ENCODE measurements at places on chromosomes 2 and 18.

DNA sequence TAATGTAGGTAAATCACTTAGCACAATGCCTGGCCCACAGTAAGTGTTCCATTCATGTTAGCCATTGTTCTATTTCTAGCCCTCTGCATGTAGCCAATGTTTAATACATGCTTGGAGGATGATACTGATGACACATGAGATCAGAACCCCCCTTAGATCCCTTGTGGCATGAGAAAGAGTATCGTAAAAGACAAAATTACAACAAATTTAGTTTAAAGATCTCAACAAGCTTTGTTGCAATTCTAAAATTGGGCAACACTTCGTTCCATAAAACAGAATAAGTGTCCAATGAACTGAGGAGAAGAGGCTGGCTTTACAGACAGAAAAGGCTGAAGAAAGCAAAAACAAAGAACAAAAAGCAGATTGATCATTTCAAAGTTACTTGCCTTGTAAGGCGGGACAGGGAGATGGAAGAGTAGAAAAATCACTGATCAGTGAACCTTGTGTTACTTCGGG, 148.7 kb upstream of the SLC1A4 start:
- DNase-seq, result no peak

- DNase-seq, result no peak
Observed at GRCh38 chr2:127004893-127005600, 101.9 kb downstream of the BIN1 start.

DNA sequence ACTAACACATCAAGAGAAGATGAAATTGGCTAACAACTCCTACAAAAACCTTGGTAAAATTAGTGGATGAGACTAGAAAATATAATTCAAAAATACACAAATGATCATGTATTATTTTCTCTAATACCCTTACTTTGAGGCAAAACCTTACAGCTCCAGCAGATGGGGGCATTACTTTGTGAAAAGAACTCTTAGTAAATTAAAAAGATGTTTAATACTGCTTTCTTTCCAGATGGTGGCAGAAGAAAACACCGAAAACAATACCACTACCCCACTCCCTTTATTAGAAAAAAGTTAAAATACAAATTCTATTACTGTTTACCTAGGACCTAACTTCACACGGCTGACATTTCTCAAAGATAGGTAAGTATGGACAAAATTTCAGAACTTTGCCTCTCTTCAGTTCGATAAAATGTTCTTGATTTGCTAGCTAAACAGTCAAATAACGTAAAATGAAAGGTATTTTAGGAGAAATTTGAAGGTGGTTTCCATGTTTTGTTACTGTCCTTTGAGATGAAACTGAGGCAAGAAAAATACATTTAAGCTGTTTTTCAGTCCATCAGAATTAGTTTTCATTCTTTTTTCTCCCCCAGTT, 30.6 kb downstream of the ORC4 start:
- peak; percentile 9 for DNase-seq

- DNase-seq, result no peak
Observed at GRCh38 chr18:27749194-27749593, 427.7 kb downstream of the CDH2 start.

DNA sequence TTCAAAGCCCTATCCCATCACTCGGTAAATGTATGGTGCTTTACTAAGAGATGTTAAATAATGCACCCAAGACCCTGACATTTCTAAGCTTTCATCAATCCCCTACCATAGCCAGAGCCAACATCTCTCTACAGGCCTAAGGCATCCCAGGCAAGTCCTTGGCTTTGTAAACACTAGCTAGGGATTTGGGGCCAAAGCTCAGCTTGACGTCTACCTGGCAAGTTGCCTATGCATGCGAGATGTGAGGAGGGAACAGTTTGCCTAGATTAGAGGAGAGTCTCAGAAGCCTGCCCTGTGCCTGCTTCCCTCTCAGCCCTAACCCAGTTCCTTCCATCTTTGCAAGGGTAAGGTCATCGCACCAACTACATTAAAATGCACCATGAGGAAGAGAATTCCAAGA, 221.5 kb upstream of the NCKAP5 start:
- DNase-seq, result no peak

DNA sequence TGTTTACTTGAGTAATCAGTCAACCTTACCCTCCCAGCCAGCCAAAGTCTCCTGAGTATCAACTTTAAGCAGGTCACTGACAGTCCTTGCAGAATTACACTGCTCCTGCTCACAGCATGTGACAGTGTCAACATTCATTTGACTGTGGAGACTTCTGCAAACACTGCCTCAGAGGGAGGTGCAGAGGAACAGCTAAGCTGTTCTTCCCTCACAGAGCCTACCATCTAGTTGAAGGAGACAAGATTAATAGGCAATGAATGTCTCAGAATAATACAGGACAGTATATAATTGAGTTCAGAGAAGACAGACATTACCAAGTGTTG, 11.9 kb downstream of the SLC14A2 start:
- peak; percentile 57 for DNase-seq

DNA sequence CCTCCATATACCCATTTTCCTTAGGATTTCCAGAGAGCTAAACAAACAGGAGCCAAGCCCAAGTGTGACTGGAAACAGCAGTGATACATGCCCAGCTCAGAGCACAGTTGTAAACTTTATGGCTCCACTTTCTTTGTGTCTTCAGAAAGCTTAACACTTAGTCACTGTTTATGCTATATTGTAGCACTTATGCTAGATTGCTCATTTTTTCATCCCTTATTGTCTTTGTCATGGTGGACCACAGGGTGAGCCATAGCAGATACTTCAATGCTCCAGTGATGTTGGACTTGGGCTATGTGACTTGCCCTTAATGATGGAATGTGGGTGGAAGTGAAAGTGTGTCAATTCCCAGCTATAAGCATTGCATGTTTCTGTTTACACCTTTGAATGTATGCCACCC, 401.6 kb downstream of the METTL4 start:
- no peak for DNase-seq

DNA sequence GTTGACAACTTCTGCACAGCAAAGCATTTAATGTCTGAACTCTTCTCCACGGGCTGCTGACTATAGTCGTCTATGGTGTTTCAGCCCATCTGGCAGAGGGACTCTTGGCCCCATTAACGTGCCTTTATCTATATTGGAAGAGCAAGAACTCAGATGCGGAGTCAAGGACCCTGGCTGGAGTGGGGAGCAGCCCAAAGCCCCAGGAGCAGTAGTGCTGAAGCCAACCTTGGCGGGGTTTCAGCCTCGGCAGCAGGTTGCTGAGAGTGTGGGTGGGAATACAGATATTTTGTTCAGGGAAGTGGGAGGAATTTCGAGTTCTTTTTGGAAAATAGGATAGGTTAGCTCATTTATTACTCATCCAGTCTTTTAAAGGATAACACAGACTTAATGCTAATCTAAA, 34.2 kb downstream of the TMEM17 start:
- peak; percentile 91 for DNase-seq

GRCh38 chr2:205660521-205661124, 21.7 kb upstream of the NRP2 start:
- no peak for DNase-seq

DNA sequence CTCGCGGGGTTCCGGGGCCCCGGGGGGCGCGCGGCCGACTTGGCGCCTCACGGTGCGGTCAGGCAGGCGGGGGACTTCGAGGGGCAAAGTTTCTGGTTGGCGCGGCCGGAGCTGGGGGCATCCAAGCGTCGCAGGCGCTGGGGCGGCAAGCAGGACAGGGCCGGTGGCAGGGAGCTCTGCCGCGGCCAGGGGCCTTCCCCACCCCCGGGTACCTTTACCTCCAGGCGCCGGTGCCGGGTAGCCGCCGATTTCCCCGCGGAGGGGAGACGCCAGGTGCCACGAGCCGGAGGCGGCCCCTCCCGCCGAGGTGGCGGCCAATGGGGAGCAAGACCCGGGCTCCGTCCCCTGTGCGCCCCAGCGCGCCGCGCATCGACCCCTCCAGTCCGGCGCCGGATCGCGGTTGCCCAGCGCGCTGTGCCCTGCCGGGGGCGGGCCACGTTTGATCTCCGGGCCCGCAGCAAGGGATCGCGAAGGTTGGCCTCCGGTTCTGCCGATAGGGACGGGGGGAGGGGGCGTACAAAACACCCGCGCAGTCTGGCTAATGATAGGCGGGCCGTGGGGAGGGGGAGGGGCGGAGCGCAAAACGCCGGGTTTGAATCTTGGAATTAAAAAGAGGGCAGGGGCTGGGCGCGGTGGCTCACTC, at the start of gene ST8SIA5:
ST8SIA5 (minus strand) TSS at position 495 of the 643 bp plus-strand sequence. CDS start 545 bp downstream, outside the sequence.
- DNase-seq, result peak; percentile 37

- no peak for DNase-seq
Observed at GRCh38 chr2:74566754-74567085, 12.2 kb downstream of the DOK1 start.

DNA sequence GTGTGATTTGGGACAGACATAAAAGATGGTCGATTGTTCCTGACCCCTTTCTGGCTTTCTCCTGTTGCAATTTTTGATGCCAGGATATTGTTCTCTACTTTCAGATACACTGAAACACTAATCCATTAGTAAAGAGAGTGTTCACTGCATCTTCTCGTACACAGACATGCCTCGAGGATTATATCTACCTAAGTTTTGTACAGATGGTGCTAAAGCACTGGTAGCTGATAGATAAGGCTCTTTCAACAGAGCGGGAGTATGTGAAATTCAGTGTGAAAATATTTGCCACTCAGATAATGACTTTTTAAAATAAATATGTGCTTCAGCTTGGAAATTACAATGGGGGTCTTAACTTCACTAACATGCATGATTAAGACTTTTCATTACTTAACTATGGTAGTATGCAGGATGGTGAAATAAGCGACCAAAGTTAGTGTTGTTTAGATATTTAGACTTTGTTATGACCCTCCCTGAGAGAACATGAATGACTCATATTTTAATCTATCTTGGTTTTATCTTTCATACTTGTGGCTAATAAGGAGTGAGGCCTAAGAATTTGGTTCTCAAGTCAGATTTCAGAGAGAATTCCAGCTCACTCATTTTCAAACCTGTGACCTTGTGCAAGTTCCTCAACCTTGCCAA, 474.9 kb downstream of the NRXN1 start:
- no peak for DNase-seq

GRCh38 chr2:5766056-5766455, 73.9 kb downstream of the SOX11 start:
- DNase-seq, result no peak

GRCh38 chr2:86035883-86036668, 69.6 kb downstream of the POLR1A start:
- DNase-seq, result peak; percentile 87

GRCh38 chr18:8627540-8627939, 18.3 kb downstream of the RAB12 start:
- DNase-seq, result no peak

GRCh38 chr2:217890445-217890844, 112.3 kb downstream of the TNS1 start:
- DNase-seq, result no peak

DNA sequence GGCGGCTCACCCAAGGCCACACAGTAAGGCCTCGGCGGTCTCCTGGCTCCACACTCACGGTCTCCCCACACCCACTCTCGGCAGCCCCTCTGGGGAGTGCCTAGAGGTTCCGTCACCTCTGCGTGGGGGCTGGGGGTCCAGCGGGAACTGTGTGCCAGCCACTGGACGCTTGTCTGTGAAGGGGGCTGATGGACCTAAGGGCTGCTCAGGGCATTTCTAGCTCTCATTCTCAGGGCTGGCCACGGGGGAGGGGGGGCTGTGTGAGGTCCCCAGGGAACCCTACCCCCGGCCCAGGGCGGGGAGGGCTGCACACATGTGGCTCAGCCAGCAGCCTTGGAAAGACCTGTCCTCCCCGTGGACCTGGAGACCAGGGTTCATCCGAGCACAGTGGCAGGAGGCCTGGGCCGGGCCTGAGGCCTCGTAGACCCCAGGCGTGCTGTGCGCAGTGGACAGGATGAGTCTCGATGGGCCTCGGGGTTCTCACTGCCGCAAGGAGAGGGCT, 27.1 kb upstream of the ODC1 start:
- no peak for DNase-seq

- no peak for DNase-seq
Observed at GRCh38 chr18:62585274-62586150, 62.7 kb downstream of the ZCCHC2 start.

- peak; percentile 51 for DNase-seq
Observed at GRCh38 chr2:64641599-64641998, 12.1 kb downstream of the SERTAD2 start.

DNA sequence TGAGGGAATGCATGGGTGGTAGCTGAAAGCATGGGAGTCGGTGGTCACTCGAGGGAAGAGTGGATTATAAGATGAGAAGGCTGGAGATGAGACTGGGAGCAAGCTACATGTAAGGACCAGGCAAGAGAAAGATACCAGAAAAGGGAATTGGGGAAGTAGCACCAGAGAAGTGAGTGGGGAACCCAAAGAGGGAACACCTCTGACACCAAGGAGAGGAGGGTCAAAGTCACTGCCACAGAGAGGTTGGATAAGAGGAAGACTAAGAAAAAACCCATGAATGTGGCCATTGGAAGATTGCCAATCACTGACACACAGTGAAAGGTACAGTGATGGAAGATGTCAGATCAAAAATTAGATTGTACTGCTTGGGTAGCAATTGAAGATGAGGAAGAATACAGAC, 473.9 kb downstream of the BCL11A start:
- DNase-seq, result no peak

DNA sequence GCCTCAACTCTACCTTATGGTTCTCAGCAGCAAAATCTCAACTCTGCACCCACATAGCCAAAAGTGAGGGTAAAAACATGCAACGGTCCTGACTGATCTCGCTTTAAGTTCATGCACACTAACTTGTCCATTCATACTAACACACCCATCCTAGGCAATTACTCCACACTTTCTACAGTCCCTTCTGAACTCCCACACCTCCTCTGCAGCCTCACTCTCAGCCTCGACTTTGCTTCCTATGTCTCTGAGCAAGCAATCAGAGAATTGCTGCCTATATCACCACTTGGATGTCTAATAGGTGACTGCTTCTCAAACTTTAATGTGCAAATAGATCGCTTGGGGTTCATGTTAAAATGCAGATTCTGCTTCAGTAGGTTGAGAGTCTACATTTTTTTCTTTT, 7.8 kb upstream of the TMBIM1 start:
- DNase-seq, result no peak

DNA sequence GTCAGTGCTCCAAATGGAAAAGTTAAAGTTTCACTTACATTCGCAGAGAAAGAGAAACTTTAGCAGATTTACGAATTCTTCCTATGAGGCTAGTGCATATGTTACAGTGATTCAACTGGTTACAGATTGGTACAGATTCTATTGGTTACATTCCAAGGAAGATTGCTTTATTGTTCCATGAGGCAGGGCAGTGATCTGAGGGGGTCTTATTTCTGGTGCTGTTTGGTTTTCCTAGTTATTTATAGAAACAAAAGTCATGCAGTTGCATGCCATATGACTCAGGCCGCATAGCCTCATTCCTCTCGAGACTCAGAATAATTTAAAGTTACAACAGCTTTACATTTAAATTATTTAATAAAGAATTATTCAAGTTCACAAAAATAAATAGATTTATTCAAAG, 385.4 kb upstream of the SYT4 start:
- DNase-seq, result no peak

DNA sequence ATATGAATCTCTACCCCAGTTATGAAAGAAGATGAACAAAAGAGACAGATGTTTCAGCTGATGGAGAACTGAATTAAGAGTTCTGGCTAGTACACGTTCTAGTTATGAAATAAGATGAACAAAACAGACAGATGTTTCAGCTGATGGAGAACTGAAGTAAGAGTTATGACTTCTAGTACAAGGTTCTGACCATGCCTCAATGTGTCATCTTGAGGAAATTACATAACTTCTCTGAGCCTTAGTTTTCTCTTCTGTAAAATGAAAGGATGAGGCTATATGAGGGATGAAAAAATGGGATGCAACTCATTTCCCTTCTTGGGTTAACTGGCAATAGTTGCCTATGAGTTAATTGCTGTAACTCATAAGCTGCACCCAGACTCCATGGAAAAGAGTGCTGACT, 92.9 kb upstream of the WDR75 start:
- DNase-seq, result no peak

- DNase-seq, result peak; percentile 85
Observed at GRCh38 chr2:50343150-50343830, 688.6 kb downstream of the NRXN1 start.
